ENCODE measurements at places on chromosomes 4 and X.

GRCh38 chrX:73182502-73183114, 32.0 kb downstream of the NAP1L2 start:
- no peak for DNase-seq

- no peak for DNase-seq
Measured at GRCh38 chr4:15521442-15522039, 51.9 kb downstream of the CC2D2A start.

GRCh38 chrX:103918050-103918449, 44.4 kb upstream of the TMSB15B start:
- peak; percentile 61 for DNase-seq

- peak; percentile 14 for DNase-seq
Measured at GRCh38 chrX:40474205-40474626, 106.6 kb upstream of the ATP6AP2 start.

DNA sequence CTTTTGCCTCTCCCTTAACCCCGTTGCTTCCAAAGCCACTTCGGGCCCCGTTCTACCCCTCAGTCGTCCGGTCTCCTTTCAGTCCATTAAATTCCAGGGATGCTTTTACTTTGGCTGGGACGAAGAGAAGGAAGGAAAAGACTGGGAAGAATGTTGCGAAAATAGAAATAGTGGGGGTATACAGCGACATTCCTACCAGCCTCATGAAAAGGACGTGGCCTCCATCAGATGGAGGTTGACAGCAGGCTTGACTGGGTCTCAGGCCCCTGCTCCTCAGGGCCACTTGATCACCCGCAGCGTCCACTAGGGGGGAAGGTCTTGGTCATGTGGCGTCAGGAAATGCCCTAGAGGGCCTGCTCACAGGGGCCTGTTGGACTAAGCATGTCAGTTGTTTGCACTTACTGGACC, 657 bp upstream of the ANKRD50 start:
- DNase-seq: peak; percentile 52

GRCh38 chrX:18638398-18638797, 33.5 kb downstream of the RS1 start:
- DNase-seq: no peak

DNA sequence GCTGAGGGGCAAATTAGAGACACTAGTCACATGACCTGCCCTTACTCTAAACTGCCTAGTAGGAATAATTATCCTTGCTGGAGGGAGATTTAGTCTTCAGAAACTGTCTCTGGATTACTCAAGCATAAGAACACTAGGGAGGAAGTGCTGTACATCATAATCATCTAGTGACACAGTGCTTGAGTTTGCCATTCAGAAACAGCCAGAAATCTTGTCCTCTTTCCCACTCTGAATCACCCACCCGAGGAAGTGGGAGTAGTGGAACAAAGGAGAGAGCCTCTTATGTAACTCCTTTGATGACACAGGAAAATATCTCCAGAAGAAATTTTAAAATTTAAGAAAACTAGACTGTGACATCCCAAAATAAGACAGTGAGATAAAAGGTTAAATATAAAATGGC, 69.3 kb upstream of the PCDH19 start:
- no peak for DNase-seq

- DNase-seq: no peak
Measured at GRCh38 chr4:40377512-40378365, 42.6 kb downstream of the CHRNA9 start.

GRCh38 chrX:96407501-96407900, 277.1 kb upstream of the DIAPH2 start:
- DNase-seq: peak; percentile 9

- DNase-seq: no peak
Measured at GRCh38 chr4:7237873-7238272, 45.5 kb downstream of the SORCS2 start.

GRCh38 chr4:127509155-127509554, 123.6 kb upstream of the INTU start:
- DNase-seq: no peak

- no peak for DNase-seq
Measured at GRCh38 chr4:150415213-150415612, 166.7 kb upstream of the MAB21L2 start.

DNA sequence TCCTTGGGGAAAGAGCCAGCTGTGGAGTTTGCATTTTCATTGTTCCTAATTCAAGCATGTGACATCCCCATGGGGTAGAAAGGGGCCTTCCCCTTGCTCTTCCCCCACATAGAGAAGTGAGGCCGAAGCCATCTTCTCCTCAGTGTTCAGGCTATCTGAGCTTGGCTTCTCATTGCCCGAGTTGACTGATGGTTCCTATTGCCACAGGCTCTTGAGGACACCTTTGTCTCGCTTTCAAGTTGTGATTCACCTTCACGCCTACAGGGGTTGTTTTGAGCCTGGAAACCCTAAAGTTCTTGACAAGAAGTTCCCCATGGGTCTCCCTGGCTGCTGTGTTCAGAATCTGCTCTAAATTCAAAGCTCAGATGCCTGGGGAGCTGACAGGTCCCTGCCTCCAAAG, 25.0 kb downstream of the CCNQ start:
- peak; percentile 38 for DNase-seq

- no peak for DNase-seq
Measured at GRCh38 chrX:97539970-97540519, 656.3 kb downstream of the RPA4 start.

DNA sequence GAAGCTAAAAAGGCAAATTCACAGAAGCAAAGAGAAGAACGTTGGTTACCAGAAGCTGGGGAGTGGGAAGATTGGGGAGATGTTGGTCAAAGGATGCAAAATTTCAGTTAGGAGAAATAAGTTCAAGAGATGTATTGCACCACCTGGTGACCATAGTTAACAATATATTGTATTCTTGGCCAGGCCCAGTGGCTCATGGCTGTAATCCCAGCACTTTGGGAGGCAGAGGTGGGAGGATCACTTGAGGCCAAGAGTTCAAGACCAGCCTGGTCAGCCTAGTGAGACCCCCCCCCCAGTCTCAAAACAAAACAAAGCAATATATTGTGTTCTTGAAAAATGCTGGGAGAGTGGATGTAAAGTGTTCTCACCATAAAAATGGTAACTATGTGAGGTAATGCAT, 67.9 kb downstream of the TAB3 start:
- no peak for DNase-seq

DNA sequence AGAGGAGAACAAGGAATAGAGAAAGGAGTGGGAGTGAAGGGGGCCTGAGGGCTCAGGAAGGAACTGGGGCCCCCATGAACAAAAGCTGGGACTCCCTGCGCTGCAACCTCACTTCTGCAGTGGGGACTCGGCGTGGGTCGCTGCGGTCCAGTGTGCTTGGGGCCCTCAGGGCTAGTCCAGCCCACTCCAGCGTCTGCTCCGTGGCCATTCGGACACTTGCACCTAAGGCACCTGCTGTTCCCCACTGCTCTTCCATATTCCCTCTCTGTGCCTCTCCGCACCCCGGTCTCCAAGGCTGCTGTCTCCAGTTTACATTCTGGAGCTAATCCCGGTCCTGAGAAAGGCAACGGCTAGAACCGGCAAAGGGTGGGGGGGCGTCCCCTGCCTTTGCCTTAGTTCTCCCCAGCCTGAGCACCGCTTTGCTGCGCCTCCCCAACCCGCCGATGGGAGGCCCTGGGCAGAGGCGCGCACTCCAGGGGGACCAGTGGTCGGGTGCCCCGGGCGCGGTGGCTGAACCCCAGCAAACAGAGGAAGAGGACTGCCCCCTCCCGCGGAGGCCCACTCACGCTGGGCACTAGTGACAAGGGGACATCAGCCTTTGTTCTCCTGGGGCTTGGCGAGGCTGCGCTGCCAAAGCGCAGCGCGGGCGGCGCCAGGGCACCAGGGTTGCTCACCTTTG, 327.7 kb upstream of the F9 start:
- no peak for DNase-seq

- DNase-seq: no peak
Measured at GRCh38 chr4:56301997-56302496, 85.2 kb downstream of the AASDH start.

All from HuH-7 (cell line).